CD8-positive, alpha-beta memory T cell (primary cell): ENCODE measurements at places on chromosomes 5 and 9.

DNA sequence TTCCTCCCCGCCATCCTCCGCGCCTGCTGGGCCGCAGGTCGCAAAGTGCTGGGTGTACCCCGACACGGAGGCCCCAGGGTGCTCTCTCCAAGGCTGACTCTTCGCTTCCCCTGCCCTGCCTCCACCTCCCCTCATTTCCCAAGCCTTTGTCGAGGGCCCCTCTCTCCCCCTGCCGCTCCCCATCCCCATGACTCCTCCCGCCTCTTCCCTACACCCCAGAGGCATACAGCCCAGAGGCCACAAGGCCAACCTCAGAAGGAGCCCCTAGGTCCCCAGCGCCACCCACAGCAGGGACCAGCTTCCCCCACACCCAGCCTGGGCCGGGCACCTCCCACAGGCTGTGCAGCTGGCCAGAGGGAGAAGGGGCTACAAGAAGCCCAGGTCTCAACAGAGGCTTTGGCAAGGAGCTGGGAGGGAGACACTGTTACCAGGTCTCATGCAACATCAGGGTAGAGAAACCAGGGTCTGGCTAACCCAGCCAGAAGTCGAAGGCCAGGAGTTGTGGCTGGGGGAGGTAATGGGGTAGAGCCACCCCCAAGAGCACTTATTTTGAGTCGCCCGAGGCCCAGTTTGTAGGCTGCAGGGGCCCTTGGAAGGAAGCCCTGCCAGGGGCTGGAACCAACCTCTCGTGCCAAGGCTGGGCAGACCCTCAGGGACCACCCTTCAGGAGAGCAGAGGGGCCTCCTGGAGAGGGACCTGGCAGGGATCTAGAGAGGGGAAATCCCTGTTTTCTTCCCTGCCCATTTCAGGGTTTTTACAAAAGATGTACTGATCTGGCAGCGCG is 24.5 kb upstream of the SARDH start:
- no peak for DNase-seq

DNA sequence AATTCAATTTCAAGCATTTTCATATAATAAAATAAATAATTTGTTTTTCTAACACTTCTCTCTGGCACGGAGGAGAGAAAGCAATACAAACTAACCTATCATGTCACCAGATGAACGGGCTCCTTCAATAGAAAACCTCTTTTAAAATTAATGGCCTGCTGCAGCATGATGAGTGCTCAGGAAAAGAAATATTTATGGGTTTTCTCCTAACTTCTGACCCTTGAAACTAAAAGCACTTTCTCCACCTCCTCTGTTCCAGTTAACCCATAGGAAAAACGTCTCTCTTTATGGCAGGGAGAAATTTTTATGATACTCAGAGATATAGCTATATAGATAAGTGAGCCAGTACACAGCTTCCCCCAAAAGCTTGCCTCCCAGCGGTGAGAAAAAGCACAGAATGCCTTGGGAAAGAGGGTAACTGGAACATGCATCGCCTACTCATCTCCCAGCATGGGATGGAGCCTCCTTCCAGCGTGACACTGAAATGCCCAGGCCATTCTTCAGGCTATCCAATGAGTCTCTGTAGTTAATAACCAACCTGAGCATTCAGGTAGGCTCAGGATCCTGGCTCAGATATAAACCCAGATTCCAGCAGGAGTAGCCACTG is 963.0 kb upstream of the DMAC1 start:
- no peak for DNase-seq

GRCh38 chr5:175826980-175827379 is 44.4 kb upstream of the CPLX2 start:
- no peak for DNase-seq

- no peak for DNase-seq
Observed at GRCh38 chr9:71268871-71269635, 147.6 kb upstream of the TRPM3 start.

GRCh38 chr9:105714020-105714331 is 19.6 kb downstream of the TMEM38B start:
- no peak for DNase-seq

DNA sequence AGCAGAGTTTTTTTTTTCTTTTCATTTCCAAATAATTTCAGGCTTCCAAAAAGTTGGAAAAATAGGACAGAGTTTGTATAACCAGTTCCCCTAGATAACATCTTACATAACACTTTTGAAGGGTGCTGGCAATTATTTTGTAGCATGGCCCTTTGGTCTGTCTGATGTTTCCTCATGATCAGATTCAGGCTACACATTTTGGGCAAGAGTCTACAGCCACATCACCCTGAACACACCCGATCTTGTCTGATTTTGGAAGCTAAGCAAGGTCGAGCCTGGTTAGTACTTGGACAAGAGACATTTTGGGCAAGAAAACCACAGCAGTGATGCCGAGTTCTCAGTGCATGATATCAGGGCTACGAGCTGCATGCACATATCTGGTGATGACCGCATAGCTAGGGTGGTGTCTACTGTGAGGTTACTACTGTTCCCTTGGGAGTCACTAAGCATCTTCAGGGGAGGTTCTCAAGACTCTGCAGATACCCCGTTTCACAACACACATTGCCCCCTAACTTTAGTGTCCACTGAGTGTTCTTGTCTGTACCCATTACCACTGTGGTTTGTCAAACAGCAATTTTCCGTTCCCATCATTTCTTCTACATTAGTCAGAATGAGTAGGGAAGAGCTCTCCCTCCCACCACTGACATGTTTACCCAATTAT is 86.2 kb downstream of the TTC39B start:
- DNase-seq = no peak

GRCh38 chr5:67115817-67116216 is 80.8 kb downstream of the CD180 start:
- no peak for DNase-seq

- DNase-seq = no peak
Observed at GRCh38 chr5:27217155-27217956, 179.0 kb upstream of the CDH9 start.

DNA sequence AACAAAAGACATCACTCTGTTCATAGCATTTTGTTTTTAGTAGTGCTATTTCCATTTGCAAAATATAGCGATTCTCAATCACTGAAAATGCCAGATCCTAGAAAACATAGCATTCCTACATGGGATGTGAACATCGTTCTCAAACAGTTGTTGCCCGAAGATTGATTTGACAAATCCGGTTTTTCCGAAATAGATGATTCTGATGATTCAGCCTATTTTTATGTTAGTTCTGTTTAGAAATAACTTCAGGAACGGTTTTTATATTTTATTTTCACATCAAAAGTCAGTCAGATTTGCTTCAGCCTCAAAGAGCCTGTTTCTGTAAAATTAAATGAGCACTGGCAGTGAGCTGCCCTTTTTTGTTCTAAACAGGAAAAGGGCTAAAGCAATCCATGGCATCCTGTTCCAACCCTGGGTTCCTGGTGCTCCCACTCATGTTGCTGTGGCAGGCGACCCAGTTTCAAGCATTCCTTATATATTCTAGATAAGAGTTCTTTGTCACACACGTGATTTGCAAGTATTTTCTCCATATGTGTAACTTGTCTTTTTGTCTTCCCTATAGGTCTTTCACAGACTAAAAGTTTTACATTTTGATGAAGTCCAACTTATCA is 14.2 kb upstream of the PSIP1 start:
- no peak for DNase-seq
